ENCODE measurements at places on chromosomes 13 and 19.
A peak's percentile ranks its signal among the peaks of the same experiment; 100 is the strongest.

DNA sequence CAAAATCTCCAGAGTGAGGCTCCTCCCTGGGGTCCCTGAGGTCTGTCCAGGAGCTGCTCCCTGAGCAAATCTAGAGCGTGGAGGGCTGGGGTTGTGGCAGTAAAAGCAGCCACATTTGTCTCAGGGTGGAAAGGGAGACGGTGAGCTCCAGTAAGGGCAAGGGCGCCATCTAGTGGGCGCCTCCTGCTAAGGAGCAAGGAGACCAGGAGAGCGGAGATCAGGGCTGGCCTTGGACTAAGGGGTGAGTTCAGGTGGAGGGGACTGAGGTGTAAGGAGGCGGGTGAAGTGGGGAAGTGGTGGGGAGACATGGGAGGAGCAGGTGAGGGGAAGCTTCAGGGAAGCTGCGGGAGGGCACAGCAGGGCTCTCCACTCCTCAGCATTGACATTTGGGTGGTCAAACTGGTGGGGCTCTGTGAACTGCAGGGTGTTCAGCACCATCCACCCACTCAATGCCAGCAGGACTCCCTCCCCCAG, 5.3 kb upstream of the CEACAM21 start:
- DNase-seq: peak; percentile 36

DNA sequence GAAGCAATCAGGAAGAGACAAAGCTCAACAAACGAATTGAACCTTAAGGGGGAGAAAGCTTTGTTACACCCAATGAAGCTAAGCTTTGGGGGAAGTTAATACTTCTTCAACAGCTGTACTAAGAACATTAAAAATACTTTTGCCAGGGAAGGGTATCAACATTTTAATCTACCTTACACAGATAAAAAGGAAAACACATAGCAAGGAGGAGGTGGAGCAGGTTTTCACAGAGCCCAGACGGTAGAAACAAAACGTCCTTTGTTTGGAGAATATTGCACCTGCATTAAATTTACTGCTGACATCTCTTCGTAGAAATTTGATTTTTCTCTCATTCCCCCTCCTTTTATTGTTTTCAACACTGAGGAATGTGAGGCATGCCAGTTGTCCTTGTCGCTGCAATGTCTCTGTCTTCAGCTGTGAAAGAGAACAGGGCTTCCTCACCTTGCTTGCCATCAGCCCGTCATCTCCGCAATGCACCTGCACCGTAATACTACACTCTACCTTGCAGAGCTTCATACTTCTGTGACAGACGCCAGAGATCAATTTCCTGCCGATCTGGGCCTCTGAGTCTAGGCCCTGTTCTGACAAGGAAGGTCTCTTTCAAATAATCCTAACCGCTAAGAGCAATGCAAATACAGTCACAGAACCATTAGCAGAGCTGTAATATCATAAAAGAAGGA, 270.8 kb downstream of the SPRY2 start:
- DNase-seq: no peak

- DNase-seq: no peak
These were observed 3.0 kb upstream of the MATK start for GRCh38 chr19:3788996-3789778.

- DNase-seq: no peak
These were observed 18.3 kb downstream of the CCDC97 start for GRCh38 chr19:41328157-41328841.

DNA sequence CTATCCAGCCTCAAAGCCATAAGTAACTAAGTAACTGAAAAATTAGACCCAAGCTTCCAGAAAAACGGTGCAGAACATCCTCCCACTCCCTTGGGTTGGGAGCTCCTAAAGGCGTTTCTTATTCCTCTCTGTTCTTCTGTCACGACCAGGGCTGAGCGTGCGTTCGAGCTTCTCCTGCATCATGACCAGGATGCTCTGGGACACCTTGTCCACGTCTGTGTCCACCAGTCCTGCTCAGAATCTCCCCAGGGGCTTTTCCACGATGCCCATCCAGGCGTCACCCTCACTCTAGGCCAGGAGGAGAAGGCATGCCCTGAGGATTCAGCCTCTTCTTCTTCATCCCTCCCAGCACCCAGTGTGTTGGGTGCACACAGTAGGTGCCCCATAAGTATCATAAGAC, 37.8 kb upstream of the GAS6 start:
- no peak for DNase-seq

- DNase-seq: no peak
These were observed 176.8 kb upstream of the ZNF507 start for GRCh38 chr19:32168606-32169005.

DNA sequence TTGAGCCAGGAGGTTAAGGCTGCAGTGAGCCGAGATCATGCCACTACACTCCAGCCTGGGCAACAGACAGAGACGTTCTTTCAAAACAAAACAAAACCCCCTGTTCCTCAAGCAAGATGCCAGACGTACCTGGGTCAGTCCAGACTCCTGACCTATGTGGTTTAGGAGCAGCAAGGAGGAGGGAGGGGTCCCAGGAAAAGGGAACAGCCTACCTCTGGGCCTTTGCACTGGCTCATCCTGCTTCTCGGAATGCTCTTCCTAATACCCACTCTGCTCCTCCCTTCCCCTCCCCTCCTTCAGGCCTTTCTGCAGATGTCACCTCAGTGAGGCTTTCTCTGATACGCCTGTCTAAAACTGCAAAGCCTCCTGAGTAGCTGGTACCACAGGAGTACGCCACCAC, 9.5 kb downstream of the RINL start:
- no peak for DNase-seq

DNA sequence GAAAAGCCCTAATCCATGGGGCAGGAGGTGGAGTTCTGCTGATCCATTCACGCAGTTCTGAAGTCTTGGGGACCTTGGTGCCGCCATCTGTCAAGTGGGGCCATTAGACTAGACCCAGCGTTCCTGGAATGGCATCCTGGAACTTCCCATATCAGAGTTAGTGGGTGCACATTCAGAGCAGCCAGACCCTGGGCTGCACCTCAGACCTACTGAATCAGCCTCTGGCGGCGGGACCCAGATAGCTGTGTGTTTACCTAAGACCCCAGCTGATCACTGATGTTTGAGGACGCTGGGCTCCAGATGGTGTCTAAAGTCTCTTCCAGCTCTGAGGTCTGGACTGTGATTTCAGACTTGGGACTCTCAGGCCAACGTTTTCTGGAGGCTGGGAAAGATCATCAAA, 12.8 kb downstream of the POP4 start:
- no peak for DNase-seq

DNA sequence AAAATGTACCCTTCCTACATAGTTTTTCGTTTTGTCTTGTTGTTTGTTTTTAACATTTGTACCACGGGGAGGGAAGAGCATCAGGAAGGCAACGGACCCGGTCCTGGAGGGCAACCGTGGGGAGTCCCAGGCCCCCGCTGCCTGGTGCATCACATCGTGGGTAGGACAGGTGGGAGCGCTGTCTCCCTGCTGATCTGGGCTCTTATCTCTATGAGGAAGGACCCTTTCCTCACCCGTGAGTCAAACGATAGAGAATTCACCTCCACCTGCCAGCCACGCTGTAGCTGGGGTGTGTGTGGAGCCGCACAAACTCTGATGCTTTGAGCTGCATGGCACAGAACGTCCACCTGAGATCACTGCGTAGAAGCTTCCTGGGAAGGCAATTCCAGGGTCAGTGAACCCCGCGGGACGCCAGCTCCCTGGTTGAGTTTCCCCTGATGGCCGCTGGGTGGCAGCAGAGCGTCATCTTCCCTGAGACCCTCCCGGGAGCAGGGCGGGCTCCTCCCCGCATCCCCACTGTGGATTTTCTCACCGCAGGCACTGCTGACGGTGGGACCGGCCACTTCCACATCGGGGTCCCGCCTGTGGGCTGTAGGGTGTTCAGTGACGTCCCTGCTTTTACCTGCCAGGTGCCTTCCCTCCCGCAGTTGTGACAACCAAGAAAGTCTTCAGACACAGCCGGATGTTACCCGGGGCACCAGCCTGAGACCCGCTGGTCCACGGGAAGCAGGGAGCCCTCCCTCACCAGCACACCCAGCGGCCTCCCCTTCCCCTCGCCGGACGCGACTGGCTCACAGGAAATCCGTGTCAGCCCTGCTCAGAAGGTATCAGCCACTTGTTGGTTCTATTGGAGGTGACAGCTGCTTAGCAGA, 54.7 kb downstream of the ZNF787 start:
- peak; percentile 28 for DNase-seq

DNA sequence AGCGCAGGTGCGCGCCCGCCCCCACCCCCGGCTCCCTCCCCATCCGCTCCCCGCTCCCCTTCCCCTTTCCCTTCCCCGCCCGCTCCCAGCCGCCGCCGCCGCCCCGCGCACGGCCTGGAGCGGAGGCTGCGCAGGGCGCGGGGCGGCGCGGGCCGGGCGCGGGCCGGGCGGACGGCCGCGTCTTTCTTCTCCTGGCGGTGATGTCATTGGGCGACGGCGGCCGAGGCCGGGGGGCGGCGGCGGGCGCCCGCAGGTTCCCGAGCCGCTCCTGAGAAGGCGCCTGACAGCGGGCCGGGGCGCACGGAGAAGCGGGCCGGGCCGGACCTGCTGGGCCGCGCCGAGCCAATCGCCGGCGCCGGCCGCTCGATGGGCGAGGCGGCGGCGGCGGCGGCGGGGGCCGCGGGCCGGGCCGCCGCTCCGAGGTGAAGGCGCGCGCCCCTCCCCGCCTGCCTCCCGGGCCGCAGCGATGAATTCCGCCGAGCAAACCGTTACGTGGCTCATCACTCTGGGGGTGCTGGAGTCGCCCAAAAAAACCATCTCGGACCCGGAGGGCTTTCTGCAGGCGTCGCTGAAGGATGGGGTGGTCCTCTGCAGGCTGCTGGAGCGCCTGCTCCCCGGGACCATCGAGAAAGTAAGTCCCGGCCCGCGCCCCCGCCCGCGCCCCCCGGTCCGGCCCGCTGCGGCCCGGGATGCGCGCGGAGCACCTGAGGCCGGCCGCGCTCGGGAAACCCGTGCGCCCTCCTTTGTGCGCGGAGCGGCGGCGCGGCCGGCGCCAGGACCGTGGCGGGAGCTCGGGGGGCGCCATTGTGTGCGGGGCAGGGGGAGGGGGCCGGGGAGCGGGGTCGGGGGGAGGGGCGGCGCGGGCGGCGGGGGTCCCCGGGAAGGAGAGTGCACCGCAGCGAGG, at the start of gene ARHGEF7:
Gene ARHGEF7 (plus strand): TSS at position 250 of the 904 bp plus-strand sequence. CDS start 217 bp downstream, at position 467.
- DNase-seq: no peak

- DNase-seq: no peak
These were observed 5.2 kb downstream of the NXNL1 start for GRCh38 chr19:17455308-17456123.

- no peak for DNase-seq
These were observed 954 bp upstream of the STK24 start for GRCh38 chr13:98577836-98578285.

DNA sequence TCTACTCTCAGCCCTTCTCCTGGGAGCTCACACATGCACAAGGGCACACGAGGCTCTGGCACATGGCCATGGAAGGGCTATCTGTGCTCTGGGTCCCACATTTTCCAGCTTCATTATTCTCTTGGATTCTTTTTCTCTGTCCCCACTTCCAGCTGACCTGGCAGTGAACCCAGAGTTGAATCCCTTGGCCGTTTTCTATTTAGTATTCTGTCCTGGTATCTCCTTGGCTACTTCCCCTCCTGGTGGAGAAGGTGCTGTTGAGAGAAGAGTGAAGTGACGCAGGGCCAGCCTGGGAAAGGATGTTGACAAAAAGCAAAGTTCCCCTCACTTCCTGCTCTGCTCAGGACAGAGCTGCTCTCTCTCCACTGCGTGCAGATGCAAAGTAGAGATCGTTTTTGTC, 303.1 kb downstream of the IRS2 start:
- DNase-seq: no peak

- no peak for DNase-seq
These were observed 15.0 kb downstream of the GNA15 start for GRCh38 chr19:3150739-3151329.

DNA sequence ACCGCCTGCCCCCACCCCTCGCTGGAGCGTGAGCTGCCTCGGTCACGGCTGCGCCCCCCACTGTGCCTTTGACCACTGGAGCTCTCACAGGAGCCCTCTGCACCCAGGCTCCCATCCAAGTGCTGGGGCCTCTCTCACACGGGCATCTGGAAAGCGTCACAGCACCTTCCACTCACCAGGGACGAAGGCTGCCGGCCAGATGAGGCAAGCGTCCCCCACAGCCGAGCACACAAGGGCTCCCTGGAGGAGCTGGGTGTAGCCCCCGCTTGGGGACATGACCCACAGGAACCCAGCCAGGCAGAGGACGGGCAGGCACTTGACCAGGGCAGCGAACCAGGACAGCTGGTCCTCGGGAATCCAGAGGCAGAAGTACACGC, 560 bp downstream of the TMEM86B start:
- DNase-seq: no peak

Measured in bone marrow (tissue), 2 donors.